Skin of body (tissue), 3 donors: ENCODE measurements at places on chromosomes 3 and 15.

- DNase-seq = no peak
Observed at GRCh38 chr15:67148196-67148701, 82.8 kb downstream of the SMAD3 start.

- DNase-seq = peak; percentile 2
Observed at GRCh38 chr15:25795712-25796111, 67.4 kb downstream of the ATP10A start.

GRCh38 chr3:61252836-61253235, 1.6 kb upstream of the FHIT start:
- DNase-seq = no peak

GRCh38 chr3:5687230-5687629, 499.7 kb downstream of the EDEM1 start:
- DNase-seq = no peak

DNA sequence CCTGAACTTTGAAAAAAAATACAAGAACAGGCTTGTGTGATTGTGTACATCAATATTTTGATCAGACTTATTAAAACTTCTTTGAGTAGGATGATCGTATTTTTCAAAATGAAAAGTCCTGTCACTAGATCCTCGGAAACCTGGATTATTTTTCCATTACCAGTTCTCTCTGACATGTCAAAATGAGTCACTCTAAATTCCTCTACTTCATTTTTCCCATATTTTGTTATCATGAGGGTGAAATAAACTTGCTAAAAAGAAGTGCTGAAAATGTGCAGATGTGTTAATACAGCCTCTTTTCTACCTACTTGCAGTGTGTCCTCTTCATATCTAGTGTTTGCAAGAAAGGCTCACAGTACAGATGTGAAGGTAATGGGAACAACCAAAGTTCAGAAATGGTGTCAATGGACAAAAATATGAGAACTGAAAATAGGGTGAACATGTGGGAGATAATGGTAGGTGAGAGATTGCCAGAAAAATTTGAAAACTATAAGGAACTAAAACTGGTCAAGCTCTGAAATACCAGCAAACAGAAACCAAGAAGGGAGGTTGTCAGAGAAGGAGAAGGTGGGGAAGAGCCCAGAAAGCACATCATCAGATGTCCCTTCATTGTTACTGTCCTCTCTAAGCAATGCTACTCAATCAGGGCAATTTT, 108.2 kb downstream of the EOMES start:
- no peak for DNase-seq

DNA sequence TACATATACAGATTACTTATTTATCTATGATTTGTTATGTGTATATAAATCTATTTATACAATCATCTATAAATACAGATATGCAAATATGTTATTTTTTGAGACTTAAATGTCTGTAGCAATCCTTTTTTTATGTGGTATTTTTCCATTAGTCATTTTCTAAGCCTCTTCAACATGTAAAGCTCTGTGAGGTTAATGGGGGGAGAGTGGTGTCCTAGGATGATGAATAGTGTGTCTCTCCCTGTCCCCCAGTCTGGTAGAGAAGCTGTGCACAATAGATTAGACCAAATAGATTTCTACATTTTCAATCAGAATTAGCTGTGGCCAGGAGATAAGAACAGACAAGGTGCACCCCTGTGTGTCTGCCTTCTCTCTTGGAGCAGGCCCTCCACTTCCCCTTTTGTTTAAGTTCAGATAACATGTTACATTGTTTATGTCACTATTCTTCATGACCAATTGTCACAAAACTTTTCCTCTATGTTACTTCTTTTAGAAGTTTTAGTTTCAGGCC, 453.9 kb downstream of the LPP start:
- no peak for DNase-seq

- peak; percentile 14 for DNase-seq
Observed at GRCh38 chr3:177547711-177548350, 350.5 kb upstream of the TBL1XR1 start.

GRCh38 chr3:5188419-5189221, 1.1 kb downstream of the EDEM1 start:
- DNase-seq = peak; percentile 23

- no peak for DNase-seq
Observed at GRCh38 chr3:9786825-9787669, 5.2 kb downstream of the TADA3 start.

DNA sequence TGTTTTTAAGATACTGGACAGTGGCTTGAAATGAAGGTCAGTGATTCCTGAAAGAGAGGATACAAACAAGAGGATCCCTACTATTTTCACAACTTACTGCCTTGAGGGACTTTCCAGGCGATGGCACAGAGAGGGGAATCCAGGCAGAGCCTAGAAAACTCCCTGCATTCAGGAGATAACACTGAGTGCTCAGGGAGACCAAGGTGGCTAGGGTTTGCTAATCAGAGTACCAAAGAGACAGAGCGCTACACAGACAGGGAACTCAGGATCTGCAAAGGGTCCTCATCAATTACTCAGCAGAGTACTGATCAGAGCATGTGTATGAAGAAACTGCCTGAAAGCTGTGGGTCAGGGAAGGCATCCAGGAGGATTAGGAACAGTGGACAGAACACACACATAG, 11.7 kb upstream of the MRPS22 start:
- DNase-seq = no peak
